ENCODE measurements at places on chromosomes 13 and 19.
A peak's percentile ranks its signal among the peaks of the same experiment; 100 is the strongest.

GRCh38 chr13:112953591-112954487 is 15.2 kb upstream of the MCF2L start:
- no peak for DNase-seq

DNA sequence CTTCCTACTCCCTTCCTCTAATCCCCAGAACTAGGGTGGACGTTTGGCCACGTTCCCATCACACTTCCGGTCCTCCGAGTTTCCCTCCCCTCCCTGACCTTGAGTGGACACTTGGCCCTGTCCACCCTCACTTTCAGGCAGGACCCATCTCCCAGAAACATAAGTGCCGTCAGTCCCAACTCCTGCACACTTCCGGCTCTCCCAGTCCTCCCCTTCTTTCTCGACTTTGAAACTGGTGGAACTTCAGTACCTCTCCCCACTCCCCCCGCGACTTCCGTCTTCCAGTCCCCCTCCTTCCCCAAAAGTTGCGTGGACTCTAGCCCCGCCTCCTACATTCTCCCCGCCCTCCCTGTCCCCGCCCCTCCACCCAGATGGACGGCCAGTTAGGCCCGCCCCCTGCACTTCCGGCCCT is 278 bp upstream of the ZNF274 start:
- no peak for DNase-seq

DNA sequence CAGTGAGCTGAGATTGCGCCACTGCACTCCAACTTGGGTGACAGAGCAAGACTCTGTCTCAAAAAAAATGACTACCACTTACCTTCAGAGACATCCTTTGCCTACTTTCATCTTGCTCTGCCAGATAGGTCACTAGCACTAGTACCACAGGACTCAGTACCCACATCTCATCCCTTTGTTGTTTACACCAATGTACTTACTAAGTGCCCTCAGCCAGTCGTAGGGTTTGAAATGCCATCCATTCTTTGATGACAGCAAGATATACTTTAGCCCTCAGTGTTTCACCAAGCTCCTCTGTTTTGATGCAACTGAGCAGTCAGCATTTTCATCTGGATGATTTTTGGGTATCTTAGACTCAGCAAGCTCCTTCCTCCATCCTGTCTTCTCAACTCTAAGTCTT is 6.1 kb downstream of the URAD start:
- no peak for DNase-seq

GRCh38 chr13:97266332-97266731 is 44.2 kb downstream of the MBNL2 start:
- no peak for DNase-seq

- DNase-seq = no peak
Observed at GRCh38 chr19:8965887-8966286, 44.3 kb downstream of the MUC16 start.

DNA sequence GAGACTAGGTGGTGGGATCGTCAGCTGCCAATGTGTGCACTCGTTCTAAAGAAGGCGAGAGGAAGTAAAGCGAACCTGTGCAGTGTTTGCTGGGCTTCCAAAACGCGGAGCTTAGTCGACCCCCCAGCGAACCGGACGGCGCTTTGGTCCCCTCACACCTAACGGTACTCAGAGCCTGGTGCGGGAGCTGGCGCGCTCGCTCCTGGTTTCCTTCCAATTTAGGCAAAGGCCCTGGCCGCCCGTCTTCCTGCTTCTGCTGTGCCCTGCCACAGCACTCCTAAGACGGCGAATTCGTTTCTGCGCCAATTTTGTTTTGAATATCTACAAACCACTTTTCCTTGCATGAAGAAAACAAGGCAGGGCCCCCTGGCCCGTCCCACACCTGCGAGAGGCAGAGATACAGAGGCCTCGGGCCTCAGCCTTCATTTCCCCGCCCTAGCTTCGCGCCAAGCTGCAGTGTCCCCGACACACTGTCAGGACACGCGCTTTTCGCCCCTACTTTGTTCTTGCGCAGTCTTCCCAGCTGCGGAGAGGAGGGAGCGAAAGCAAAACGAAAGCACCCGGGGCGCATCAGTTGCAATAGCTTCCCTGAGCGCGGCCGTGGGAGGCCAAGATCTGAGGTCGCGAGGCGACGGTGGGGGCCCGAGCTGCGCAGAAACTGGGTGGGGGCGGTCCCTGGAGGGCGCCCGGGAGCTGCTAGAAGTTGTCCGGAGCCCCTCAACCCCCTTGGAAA is 111.9 kb downstream of the KCNRG start:
- DNase-seq = no peak

- DNase-seq = no peak
Observed at GRCh38 chr19:35202722-35203688, 25.5 kb downstream of the FAM187B start.

GRCh38 chr13:94315188-94315587 is 164.3 kb downstream of the DCT start:
- DNase-seq = no peak

DNA sequence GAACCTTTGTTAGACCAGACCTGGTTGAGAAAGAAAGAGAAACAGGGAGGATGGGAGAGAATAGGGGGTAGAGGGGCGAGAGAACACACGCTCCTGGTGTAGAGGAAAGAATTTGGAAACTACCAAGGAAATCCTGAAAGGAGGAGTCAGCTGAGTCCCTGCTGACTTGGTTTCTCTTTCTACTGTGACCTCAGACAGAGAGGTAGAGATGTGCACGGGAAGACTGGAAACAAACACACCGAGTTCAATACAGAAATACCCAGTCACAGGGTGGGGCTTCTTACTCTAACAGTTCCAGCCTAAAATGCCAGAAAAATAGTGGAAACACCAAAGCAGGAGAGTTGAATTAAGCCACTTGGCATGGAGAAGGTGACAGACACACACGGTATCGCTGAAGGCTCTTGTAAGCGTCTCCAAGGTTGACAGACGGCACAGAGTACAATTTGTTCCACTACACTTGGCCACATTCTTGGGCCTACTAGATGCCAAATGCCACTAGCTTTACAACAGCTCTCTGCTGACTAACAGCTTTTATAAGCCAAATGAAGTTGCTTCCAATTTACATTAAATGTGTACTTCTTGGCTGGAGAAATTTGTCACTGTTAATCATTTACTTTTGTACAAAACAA is 28.1 kb downstream of the LATS2 start:
- peak; percentile 3 for DNase-seq

DNA sequence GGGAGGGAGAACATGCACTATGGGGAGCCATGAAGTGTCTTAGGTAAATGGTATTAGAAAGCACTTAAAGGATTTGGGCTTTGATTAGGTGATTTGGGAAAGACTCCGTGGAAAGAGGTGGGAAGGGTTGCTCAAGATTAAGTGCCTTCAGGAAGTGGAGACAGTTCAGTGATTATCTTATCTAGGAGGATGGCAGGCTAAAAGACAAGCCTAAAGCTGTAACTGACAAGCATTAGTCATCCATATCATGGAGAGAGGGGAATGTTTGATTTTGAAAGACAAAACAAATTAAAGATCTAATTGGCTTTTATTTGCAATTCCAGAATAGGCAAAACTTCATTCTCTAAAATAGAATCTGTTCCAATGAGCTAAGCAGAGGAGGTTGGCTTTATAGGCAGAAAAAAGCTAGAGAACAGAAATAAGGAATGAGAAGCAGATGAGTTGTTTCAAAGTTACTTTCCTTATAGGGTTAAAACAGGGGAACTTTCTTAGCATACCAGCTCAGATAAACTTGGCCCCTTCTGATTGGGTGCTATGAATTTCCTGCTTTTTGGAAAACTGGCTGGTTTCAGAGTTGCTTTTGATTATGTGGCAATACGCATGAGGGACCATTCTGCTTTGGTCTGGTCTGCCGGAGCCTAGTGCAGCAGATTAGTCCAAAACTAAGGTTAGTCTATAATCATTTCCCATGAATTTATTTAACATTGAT is 1.8 kb upstream of the DIAPH3 start:
- DNase-seq = no peak

DNA sequence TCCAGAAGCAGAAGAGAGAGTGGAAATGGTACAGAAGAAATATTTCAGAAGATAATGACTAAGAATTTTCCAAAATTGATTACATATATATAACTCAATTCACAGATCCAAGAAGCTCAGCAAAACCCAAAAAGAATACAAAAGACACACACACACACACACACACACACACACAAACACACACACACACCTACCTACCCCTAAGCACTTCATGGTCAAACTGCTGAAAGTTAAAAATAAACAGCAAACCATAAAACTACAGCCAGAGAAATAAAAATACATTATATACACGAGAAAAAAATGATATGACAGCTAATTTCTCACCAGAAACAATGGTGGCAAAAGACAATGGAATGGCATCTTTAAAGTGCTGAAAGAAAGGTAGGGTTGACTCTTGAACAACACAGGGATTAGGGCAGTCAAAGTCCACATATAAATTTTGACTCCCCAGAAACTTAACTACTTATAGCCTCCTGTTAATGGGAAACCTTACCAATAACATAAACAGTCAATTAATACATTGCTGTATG is 49.2 kb downstream of the DIAPH3 start:
- DNase-seq = no peak

DNA sequence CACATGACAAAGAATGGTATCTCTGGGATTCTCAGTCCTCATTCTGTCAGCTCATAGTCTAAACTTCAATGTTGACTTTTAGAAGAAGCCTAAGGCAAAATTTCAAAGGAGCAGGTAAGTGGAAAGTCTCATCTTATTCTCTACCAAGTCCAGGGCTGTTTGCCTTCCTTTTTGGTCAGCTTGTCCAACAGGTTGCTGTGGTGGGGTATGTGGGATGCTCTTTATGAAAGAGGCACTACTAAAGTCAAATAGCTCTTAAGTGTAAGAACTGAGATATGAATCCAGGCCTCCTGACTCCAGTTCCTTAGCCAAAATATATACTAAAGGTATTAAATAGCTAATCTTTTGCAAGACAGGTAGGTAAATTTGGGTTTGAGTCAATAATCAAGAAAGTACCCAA is 540.6 kb upstream of the SPRY2 start:
- no peak for DNase-seq

DNA sequence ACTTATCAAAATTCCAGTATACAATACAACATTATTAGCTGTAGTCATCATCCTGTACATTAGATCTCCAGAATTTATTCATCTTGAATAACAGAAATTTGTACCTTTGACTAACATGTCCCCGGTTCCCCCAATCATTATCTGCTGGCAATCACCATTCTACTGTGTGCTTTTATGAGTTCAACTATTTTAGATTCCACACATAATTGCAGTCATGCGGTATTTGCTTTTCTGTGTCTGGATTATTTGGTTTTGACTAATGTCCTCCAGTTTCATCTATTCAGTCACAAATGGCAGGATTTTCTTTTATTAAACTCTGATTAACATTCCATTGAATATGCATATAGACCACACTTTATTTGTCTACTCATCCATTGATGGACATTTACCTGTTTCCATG is 530.7 kb upstream of the SLITRK1 start:
- no peak for DNase-seq
